ENCODE measurements at places on chromosomes 13 and 19.

GRCh38 chr13:61531383-61532065, 115.9 kb upstream of the PCDH20 start:
- DNase-seq = no peak

- DNase-seq = no peak
Measured at GRCh38 chr13:101738336-101738735, 285.9 kb downstream of the ITGBL1 start.

DNA sequence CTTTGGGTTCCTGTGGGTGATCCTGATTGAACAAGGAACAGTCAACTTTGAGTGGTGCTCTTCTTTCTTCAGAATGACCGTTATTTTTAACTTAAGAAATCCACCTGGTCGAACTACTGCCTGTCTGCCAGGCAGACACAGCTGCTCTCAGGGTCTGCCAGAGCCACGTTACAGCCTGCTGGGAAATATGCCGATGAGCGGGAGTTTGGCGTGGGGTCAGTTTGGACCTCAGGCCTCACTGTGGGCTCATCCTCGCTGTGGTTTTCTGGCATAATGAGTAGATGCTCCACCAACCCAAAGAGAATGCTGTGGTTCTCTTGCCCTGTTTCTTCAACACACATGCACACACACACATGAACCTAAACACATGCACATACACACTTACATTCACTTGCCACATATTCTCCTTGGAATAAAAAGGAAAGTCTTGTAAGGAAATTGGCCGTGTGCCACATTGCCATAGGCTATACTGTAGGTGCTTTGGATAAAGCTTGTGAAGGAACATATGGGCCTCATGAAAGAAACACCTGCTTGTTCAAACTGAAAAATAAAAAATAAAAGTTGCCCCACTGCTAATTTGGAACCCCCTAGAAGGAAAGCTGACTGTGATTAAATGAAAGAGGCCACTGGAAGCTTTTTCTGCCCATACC, 598.7 kb upstream of the KLF12 start:
- no peak for DNase-seq

GRCh38 chr13:98967491-98967890, 10.4 kb downstream of the DOCK9 start:
- DNase-seq = no peak

- DNase-seq = no peak
Measured at GRCh38 chr19:18301718-18302111, 20.3 kb upstream of the JUND start.

DNA sequence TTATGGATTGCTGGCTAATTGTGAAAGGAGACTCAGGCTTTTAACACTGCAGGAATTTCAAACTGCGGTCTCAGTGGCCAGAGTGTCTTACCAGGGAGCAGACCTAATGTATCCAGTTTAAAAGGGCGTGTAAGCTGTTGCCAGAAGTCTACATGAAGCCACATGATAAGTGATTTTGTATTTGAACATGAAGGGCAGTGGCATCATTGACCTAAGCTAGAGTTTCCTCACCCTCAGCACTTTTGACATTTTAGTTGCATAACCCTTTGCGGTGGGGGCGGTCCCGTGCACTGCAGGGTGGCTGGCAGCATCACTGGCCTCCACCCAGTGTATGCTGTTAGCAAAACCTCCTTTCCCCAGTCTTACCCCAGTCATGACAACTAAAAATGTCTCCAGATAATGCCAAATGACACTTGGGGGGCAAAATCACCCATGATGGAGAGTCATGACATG, 23.7 kb upstream of the GPR18 start:
- DNase-seq = no peak

- no peak for DNase-seq
Measured at GRCh38 chr13:112911285-112911701, 57.7 kb upstream of the MCF2L start.

DNA sequence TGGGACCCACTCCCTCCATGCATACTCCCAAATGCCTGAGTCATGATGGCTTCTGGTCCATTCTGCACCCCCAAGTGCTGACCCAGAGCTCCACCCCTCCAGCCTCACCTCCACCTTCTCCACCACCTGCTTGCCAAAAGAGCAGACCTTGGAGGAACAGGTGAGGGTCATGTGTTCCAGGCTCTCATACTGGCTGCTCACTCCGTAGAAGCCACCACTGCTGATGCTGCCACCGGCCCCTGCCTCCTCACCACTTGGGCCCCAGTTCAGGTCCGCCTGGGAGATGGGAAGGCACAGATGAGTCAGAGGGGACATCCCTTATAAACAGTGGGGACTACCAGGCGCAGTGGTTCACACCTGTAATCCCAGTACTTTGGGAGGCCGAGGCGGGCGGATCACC, 7.9 kb downstream of the CD37 start:
- no peak for DNase-seq

DNA sequence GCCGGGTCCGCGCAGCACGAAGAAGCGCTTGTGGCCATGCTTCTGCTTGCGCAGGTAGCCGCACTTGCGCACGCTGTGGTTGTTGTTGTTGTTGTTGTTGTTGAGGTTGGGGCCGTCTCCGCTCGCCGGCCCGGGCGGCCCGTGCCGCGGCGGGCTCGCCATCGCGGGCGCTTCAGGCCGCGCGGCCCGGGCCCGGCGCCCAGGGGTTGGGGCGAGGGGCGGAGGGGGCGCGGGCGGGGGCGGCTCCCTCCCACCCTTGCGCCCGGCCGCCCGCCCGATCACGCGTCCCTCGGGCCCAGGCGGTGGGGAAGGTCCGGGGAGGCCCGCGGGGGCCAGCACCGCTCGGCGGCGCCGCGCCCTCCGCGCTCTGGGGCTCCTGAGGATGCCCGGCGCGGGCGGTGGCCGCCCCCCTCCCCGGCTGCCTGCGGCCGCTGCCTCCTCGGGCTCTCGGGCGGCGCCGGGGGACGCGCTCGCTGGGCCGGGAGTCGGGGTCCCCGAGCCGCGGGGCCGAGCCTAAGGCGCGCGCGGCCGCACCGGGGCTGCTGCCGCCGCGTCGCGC, 412 bp downstream of the IRS2 start:
- no peak for DNase-seq

- DNase-seq = no peak
Measured at GRCh38 chr19:54478677-54479266, 5.7 kb upstream of the CDC42EP5 start.

Measured in cerebellar nuclear complex (tissue), 1 donor.